Brain microvascular endothelial cell (primary cell): ENCODE measurements at places on chromosomes 13 and 19.

DNA sequence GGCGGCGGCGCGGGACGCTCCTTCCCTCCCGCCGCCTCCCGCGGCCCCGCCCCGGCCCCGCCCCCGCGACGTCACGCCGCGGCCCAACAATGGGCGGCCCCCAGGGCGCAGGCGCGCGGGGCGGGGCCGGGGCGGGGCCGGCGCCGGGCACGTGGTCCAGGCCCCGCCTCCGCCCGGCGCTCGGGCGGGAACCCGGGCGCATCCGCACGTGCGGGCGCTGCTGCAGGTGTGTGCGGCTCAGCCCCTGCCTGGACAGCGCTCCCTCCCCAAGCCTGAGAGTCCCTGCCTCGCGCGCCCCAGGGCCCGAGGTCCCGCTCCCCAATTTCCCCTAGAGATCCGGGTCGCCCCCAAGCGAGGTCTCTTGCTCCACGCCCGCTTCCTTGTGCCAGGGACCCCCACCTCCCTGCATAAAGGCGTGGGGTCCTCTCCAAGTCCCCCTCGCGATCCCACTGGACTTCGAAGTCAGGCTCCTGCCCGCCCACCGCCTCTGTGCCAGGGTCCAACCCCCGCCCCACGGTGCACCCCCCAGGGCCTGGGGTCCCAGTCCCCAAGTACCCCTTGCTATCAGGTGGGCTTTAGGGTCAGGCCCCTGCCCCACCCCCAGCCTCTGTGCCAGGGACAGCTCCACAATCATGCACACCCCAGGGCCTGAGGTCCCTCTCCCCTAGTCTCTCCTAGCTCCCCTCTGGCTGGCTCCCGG is at the start of gene MEX3D:
Gene MEX3D, minus strand, starts transcription at position 6 of the 700 bp plus-strand sequence. CDS start 267 bp downstream, outside the sequence.
- DNase-seq, result peak; percentile 9

- no peak for DNase-seq
These were observed 28.1 kb downstream of the ATP4B start for GRCh38 chr13:113629866-113630265.

DNA sequence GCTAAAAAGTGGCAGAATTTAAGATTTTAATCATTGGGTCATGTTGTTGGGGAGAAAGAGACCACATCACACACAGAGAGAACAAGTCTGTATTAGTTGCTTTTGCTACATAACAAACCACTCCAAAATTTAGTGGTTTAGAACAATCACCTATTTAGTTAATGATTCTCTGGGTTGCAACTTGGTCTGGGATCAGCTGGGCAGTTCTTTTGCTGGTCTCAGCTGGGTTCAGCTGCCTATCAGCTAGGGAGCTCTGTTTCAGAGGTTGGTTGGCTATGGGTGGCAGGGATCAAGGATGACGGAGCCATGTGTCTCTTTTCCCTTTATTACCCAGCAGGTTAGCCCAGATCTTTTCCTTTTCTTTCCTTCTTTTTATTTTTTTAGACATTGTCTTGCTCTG is 8.9 kb downstream of the PINLYP start:
- DNase-seq, result no peak

- DNase-seq, result no peak
These were observed 56.9 kb downstream of the EDNRB start for GRCh38 chr13:77861741-77862140.

- no peak for DNase-seq
These were observed 39.4 kb downstream of the IER2 start for GRCh38 chr19:13189600-13189999.

- no peak for DNase-seq
These were observed 515.3 kb downstream of the PCDH9 start for GRCh38 chr13:66714795-66715194.

DNA sequence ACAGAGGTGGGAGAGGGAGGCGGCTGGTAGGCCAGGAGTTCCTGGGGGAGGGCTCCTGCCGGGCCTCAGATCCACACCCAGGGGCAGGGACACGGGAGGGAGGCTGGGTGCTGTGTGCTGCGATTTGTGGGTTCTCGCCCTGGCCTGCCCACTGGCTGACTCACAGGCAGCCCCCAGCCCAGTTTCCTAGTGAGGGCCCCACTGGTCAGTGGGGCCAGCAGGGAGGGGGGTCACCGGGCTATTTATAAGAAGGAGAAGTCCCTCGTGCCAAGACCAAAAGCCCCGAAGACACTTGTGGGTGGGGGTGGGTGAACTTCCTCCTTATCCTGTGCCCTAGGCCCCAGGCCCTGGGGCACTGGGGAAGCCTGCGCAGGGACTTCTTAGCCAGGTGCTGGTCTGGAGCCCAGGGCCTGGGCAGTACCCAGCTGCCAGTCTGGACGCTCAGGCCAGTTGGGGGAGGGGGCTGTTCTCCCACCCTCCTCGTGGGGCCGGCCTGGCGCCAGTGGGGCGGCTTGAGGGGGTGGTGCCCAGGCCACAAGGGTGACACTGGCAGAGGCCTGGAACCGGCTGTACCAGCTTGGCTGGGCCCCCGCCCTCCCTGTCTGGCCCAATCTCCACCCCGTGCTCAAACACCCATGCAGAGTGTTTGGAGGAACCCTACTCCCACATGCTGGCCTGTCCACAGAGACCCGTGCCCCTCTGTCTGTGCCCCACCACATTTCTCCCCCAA is 5.0 kb upstream of the JUNB start:
- no peak for DNase-seq

DNA sequence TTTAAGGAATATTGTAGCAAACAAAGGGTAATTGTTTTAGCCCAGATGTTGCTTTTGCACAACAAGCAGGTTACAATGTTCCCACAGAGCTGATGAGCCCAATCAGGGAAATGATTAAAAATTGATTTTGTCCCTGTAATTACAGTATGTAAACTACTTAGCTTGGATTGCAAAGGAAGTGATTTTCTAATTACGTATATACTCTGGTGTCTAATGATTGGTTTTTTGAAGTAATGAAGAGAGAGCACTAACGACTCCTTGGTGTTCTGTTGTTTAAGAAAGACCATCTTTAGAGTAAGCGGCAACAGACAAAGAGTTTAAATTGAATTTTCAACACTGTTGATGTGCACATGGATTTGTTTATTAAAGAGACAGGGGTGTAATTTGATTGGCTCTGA is 95.3 kb upstream of the ZNF536 start:
- DNase-seq, result no peak

- peak; percentile 84 for DNase-seq
These were observed 27.7 kb downstream of the ZNF844 start for GRCh38 chr19:12092065-12092867.

DNA sequence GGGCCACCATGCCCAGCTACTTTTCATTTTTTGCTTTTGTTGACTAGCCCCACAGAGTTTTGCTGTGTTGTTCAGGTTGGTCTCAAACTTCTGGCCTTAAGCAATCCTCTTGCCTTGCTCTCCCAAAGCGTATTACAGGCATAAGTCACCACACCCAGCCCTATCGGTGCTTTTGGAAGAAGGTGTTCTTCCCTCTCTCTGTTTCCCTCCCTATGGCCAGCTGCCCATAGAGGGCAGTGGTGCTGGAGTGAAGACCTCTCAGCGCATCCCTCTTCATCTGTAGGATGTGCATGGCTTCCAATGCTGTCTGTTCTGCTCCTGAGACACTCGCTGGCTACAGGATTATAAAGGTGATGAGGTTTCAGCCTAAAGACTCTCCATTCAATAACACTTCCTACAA is 1.3 kb upstream of the CD22 start:
- DNase-seq, result no peak

- no peak for DNase-seq
These were observed 391.3 kb downstream of the TDRD3 start for GRCh38 chr13:60788156-60788829.

DNA sequence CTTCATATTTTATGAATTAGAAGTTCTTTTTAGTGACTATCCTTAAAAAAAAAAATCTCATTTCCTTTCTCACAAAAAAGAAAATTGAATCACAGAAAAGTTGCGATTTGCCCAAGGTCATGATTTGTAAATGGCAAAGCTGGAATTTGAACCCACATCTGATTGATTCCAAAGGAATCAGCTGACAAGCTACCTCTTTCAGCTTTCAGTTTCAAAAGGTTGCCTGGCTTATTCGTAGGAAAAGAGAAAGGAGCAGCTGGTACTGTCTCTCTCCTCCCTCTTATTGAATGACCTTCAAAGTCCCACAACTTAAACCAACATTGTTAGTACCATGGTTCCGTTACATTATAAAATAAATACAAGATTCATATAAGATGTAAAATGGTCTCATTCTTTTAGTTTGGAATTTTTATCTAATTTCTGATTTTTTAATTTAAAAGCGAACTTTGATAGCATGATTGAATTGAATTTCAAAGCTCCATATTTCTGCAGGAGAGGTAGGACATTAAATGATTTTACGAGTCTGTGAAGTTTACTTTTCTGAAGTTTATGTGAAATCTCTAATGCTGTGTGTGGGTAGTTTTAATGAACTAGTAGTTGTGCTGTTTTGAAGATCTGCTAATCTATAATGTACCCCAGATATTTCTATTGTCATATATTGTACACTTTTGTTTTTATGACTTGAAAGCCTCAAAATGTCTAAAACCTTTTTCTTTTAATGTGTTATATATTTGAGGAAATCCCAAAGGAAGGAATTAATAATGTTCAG is 18.5 kb upstream of the KCTD4 start:
- DNase-seq, result no peak

DNA sequence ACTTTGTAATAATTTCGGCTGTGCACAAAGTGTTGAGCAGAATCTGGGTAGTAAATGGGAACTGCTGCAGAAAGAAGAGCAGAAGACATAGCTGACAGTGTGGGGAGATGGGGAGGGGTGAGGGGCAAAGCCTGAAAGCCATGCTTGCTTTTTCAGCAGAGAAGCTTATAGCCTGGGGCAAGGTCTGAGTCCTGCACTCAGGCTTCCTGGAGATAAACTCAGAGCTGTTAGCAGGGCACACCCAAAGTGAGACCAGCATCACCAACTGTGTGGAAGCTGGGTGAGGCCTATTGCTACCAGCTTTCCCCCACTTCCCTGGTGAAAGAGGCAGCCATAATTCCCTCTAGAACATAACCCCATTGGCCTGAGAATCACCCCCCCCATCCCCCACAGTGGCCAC is 15.6 kb upstream of the LHFPL6 start:
- DNase-seq, result no peak

DNA sequence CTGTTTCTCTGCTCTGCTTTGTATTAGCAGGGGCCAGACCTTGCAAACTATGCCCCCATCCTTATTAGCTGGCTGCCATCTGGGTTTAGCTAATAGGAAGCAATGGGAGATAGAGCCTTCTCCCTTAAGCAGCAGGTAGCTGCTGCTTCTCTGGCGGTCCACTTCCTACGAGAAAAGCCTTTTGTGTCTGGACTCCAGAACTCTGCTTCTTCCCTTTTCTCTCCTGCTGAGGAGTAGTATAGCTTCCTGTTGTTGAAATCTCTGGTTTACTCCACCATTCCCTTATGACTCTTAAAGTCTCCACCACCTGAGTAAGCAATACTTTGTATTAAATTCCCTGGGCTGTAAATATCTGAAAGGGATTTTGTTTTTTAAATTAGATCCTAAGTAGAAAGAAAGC is 147.1 kb downstream of the DNAJC15 start:
- DNase-seq, result no peak

DNA sequence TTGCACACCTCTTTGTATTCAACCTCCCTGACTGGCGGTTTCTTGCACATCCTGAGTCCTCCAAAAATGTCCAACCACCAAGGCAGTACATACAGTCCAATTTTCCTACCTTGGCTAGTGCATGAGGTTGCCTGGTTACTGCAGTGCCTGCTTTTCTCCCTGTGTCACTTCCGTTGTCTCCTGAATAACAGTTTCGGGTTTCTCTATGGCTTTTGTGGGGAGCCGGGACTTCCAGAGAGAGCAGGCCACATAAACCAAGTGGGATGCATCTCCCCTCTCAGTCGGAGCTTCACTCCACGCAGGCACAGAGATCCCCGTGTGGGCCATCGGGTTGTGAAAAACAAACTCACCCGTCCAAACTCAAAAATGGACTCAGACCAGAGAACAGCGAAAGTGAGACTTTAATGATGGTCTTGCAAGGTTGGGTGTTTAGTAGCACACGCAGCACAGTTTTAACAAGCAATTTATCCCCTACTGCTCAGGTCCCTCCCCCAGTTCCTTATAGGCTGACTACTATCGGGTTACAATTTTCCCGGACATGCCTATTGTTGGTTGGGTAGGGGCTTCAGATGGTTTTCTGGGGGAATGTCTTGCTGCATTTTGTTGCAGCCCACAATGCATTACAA is 173.1 kb downstream of the POU4F1 start:
- no peak for DNase-seq

- DNase-seq, result no peak
These were observed 36.4 kb downstream of the RNF6 start for GRCh38 chr13:26185720-26186117.

- DNase-seq, result no peak
These were observed 12.7 kb downstream of the LSM14A start for GRCh38 chr19:34184880-34185491.

DNA sequence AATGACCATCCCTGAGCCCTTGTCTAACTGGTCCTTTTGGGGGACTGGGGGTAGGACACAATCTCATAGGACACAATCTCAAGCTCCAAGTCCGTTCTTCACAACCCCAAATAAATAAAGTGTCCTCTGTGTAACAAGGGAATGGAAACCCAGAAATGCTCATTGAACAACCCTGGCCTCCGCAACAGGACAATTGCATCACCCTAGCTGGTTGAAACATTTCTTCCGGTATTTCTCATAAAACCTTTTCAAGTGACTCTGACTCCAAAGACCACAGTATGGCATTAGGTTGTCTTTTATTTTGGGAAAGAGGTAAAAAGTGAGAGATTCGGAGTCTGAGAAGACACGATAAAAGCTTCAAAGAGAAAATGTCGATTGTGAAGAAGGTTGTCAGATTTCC is 186.6 kb downstream of the ZNF536 start:
- DNase-seq, result no peak

DNA sequence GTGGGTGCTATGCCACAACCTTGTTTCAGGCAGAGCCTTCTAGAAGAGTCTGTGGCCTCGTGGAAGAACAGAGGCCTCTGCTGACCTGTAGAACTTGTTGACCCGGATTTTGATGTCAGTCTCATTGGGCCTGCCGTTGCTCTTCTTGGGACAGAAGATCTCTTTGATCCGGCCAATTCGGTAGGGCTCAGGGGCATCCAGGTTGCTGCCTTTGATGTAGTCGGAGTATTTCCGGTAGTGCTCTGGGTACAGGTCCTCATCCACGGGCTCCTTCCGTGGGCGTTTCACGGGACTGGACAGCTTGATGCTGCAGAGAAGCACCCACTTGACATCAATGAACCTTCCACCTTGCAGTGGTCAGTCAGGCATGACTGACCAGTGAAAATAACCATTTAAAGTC is 24.0 kb upstream of the EIF3G start:
- DNase-seq, result no peak

- no peak for DNase-seq
These were observed 626.5 kb downstream of the UQCRFS1 start for GRCh38 chr19:28586474-28586873.

GRCh38 chr19:41697198-41697855 is 9.3 kb upstream of the CEACAM7 start:
- DNase-seq, result no peak

- DNase-seq, result no peak
These were observed 208.5 kb downstream of the ZNF536 start for GRCh38 chr19:30580673-30581072.

DNA sequence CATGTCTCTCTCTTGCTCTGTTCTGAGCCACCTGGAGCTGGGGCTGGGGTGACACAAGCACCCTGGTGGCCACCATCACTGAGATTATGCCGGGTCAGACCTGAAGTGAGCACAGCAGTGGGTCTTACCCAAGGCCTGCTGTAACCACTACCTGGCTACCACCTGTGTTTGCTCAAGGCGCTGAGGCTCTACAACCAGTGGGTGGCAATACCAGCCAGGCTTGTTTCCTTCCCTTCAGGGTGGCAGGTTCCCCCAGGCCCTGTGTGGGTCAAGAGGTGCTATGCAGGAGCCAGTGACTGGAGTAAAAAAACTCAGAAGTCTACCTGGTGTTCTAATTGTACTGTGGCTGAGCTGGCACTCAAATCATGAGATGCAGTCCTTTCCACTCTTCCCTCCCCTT is 8.0 kb upstream of the ZNF443 start:
- no peak for DNase-seq

- no peak for DNase-seq
These were observed 42.0 kb downstream of the MRPL57 start for GRCh38 chr13:21218351-21219035.
